NCI-H2081 (cell line): ENCODE measurements at places on chromosomes 6 and 20.

DNA sequence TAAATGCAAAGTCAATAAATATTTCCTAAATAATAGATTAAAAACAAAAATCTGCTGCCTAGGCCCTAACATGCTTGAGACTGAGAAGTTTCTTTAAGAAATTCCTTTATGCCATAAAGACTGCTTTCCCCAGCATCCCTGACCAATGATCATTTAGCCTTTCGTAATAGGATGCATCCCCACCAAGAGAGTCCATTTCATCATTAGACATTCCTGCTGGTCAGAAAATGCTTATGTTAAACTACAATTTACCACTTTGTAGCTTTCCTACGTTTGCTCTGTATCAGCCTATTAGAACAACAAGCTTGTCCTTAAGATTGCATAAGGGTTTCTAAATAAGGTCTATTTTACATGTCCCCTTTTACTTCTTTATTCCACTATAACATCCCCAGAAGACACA, 59.8 kb upstream of the HSF2 start:
- DNase-seq = no peak

GRCh38 chr6:107670792-107671199, 153.3 kb downstream of the SCML4 start:
- DNase-seq = no peak

DNA sequence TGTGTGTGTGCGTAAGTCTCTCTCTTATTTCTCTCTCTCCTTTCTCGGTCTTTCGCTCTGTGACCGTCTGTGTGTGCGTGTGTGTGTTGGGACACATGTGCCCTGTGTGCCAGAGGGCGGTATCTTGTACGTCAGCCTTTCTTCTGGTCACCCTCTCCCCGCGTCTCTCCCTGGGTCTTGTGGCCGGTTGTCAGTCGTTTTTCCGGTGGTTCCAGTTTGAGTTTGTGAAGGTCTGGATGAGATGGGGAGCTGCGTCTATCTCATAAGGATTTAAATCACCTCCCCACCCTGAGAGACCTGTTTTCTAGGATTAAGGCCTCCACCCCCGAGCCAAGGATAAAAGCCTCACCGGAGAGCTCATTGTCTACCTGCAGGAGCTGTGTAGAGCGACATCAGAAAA, 295.5 kb upstream of the ZNF337 start:
- DNase-seq = no peak

- no peak for DNase-seq
Measured at GRCh38 chr6:85866370-85866730, 223.7 kb upstream of the SYNCRIP start.

DNA sequence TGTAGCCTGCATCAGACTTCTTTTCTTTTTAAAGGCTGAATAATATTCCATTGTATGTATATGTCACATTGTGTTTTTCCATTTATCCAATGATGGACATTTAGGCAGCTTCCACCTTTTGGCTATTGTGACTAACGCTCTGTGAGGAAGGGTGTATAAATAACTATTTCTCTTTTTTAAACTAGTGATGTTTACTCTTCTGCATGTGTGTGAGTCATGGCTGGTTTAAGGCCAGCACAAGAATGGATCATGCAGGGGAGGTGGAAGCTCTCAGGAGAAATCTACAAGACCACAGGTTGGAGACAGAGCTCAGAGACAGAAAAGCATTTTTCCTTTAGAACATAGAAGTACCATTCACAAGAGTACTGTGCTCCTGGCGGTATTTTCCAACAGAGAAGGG, 307.2 kb downstream of the SOX4 start:
- DNase-seq = no peak

GRCh38 chr6:6730831-6731230, 142.3 kb downstream of the LY86 start:
- DNase-seq = no peak

DNA sequence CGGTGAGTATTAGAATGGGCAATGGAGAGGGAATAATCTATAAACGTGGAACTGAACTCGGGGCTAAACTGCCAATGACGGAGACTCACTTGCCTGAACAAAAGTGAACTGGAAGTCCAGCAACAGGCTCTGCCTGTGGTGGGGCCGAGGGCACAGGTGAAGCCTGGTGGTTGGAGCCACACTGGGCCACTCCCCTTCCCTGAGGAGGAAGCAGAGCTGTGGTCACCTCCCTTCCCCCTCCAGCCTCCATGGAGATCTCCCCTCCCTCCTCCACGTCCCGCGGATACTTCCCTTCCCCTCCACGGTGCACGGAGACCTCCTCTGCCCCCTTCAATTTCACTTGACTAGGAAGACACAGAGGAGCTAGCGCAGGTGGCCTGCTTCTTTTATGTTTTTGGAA, 14.7 kb upstream of the DSP start:
- DNase-seq = no peak

- no peak for DNase-seq
Measured at GRCh38 chr6:112210852-112211251, 43.5 kb downstream of the LAMA4 start.

DNA sequence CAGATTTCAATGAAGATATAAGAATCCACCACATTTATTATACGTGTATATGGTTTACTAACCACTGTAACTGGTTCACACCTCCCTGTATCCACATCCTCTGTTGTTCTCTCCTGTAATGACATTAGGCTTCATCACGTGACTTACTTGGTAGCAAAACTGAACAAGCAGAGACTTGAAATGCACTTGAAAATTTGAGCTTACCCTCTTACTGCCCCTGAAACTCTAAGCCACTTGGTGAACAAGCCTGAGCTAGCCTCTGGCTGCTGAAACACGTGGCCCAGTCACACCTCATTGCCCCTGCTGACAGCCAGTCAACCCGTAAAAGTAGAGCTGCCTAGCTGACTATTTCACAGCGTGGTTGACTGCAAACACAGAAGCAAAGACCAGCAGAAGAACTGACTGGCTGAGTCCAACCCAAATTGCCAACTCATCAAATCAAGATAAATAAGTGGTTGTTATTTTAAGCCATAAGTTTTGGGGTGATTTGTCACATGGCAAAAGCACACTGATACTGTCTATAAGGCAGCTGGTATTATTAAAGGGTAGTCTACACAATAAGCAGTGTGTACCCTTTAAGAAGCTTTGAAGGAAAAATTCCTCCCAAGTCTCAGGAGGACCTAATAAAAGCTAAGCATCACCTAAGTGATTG, 109.0 kb downstream of the RALGAPA2 start:
- no peak for DNase-seq

DNA sequence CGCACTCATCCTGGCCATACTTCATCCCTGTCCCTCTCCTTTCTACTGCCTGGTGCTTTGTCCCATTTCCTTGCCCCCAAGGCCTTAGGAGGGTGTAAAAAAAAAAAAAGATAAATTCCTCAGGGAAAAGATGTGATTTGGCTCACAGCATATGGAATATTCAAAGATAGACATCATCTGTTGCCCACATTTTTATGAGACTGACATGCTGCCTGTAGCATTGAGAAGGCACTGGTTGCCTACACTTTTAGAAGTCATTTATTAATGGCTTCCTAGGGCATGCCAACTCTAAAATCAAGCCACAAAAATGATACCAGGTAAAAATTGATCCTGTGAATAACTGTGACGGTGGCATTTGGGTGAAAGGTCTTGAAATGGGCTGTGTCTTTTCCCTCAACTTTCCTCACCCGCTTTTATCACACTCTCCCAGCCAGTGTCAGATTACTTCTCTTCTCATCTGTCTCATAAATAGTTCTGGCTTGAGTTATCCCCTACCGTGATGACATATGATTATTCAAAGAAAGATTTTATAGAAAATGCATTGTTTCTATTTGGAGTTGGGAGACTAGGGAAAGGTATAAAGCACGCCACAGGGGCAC, 139.4 kb downstream of the CARMIL1 start:
- no peak for DNase-seq

GRCh38 chr6:53585208-53585900, 40.5 kb upstream of the GCLC start:
- no peak for DNase-seq

DNA sequence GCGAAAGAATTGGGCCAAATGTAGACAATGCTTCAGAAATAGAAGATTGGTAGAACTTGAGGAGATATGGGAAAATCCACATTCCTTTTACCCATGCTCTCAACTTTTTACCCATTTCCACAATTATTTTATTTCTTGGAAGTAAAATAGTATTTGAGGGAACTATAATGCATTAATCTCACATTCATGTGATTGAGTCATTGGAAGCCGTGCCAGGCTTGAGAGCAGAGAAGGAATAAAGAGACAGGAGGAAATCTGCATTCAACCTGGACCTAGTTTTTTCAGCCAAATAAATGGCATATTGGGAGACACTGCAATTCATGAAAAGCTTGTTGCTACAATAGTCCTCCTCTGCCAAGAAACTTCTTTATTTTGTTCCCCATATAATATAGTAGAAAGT, 2.8 kb upstream of the NUP153 start:
- no peak for DNase-seq

DNA sequence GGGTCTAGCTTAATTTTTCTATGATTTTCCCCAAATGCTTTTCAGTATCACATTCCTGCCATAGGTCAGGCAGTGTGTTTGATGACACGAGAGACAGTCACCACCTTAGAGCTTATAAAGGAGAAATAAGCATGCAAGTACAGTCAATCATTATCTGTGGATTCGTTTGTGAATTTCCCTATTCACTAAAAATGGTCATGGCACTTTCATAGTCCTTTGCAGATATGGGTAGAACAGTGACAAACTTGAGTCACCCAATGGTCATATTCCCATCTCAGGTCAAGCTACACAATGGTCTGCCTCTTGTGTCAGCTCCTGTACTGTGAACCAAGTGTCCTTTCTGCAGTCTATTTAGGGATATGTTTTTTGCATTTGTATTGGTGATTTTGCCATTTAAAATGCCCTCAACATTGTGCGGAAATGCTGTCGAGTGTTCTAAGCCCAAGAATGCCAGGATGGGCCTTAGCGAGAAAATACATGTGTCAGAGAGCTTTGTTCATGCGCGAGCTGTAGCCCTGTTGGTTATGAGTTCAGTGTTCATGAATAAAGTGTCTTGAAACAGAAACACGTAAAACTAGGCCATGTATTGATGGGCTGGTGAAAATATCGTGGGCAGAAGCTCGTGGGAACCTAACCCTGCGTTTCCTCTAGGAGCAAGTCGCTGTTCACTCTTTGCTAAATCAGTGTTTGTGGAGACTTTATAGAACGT, 19.8 kb downstream of the SUMO4 start:
- no peak for DNase-seq

DNA sequence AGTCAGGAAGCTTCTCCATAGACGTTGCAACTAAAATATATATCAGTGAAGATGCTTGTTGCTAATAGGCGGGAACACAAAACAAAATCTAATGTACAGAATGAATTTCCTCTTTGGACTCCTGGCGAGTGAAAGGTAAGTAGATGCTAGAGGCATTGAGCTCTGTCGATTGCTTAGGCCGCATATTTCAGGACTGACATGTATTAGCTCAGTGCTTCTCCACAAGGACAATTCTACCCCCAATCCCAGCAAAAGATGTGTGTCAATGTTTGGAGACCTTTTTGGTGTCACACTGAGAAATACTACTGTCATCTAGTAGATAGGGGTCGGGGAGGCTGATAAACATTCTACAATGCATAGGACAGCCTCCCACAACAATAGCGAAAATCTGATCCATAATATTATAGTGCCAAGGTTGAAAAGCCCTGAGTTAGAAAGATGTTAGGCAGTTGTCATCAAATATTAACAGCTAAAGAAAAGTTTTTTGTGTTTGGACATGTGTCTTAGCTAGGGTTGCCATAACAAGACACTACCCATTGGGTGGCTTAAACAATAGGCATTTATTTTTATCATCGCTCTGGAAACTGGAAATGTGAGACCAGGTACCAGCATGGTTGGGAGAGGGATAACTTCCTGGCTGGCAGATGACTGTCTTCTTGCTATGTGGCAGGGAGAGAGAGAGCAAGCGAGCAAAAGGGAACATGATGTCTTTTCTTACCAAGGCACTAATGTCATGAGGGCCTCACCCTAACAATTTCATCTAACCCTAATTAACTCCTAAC, 48.0 kb upstream of the BCAS1 start:
- no peak for DNase-seq

DNA sequence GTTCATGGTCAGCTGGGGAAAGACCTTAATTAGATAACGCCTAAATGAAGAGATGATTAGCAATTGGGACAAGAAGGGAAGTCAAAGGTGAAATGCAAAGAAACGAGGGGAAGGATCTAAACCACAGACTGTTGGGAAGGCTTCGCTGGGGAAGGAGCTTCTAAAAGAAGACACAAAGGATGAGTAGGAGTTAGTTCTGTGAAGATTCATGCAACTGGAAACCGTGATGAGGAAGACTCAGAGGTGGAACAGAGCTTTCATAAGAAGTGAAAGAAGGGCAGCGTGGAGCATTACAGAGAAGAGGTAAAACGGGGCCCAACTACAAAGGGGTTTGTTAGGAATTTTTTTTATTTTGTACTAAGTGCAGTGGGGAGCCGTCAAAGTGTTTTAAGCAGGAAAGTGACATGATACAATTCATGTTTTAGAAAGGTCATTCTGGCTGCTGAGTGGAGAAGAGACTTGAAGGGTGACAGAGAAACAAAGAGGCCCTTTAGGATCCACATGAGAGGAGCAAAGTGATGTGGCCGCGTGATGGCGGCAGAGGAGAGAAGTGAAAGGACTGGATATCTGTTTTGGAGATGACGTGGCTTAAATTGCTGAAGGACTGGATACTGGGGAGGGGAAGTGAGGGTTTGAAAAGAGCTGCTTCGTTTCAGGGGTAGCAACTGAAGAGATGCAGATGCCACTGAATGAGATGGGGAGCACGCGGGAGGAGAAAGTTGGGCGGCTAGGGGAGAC, 33.6 kb downstream of the TTI1 start:
- no peak for DNase-seq

- DNase-seq = no peak
Measured at GRCh38 chr6:18268066-18268465, 3.7 kb upstream of the DEK start.

- DNase-seq = no peak
Measured at GRCh38 chr20:19779634-19780033, 21.6 kb downstream of the RIN2 start.

GRCh38 chr20:43531091-43531443, 23.6 kb downstream of the L3MBTL1 start:
- no peak for DNase-seq

DNA sequence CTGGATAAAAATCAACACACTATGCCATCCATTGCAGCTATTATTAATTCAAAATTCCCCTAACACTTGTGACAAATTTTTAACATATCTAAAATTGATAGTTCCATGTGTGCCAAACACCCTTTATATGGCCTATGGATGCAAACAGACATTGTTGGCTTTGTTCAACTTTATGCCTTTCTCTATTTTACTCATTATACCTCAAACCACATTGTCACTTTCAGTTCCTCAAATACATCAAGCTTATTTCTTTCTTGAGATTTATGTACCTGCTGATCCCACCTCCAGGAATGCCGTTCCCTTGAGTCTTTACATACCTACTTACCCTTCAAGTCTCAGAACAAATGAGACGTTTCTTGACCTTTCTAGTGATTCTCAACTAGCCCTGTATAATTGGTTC, 193.5 kb upstream of the PLN start:
- no peak for DNase-seq

DNA sequence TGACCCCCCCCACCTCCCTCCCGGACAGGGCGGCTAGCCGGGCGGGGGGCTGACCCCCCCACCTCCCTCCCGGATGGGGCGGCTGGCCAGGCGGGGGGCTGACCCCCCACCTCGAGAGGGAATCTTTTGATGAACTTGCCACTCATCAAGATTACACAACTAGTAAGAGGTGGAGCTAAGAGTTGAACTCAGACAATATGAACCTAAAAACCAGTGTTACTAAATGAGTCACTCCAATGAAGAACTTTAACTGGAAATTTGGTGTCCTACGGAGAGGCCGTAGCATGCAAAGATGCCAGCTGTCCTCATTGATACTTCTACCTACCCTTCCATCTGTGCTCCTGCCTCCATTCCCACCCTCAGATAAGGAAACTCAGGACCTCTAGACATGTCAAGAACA, 42.8 kb downstream of the PFDN4 start:
- DNase-seq = no peak

- no peak for DNase-seq
Measured at GRCh38 chr6:13934721-13935120, 10.0 kb downstream of the RNF182 start.
